ENCODE measurements at places on chromosomes 11 and 22. TPM values are rescaled to one million over a fixed set of nuclear protein-coding genes. Genes with fewer than 3 reads are reported as not detected.

DNA sequence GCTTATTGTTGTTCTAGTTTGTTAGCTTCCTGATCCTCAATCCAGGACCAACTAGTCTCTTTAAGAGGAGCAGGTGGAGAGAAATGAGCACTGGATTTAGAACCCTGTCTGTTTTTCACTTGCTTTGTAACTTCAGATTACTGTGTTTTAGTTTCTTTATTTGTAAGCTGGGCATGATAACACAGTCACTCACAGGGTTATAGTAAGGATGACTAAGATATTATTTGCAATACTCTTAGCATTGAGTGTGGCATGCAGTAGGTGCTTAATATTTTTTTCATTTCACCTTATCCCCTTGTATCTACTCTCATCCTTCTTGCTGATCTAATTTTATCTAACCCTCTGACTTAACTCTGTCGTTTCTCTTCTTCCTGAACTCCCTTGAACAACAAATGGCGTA lies 33.8 kb downstream of the DNHD1 start:
- H3K4me1 ChIP-seq = no peaks in the 10 kb centered on the region
- H3K27ac ChIP-seq = no peak overlapping the region
- no peak overlapping the region for H3K4me3 ChIP-seq
- H3K36me3 ChIP-seq = peaks cover 4% of the 10 kb centered on the region

- H3K4me1 ChIP-seq = peaks cover 6% of the 10 kb centered on the region
- DNase-seq = no peak
- H3K36me3 ChIP-seq = no peaks in the 10 kb centered on the region
- no peak overlapping the region for H3K27ac ChIP-seq
These were observed 54.1 kb upstream of the WNT7B start for GRCh38 chr22:46031066-46031465.

DNA sequence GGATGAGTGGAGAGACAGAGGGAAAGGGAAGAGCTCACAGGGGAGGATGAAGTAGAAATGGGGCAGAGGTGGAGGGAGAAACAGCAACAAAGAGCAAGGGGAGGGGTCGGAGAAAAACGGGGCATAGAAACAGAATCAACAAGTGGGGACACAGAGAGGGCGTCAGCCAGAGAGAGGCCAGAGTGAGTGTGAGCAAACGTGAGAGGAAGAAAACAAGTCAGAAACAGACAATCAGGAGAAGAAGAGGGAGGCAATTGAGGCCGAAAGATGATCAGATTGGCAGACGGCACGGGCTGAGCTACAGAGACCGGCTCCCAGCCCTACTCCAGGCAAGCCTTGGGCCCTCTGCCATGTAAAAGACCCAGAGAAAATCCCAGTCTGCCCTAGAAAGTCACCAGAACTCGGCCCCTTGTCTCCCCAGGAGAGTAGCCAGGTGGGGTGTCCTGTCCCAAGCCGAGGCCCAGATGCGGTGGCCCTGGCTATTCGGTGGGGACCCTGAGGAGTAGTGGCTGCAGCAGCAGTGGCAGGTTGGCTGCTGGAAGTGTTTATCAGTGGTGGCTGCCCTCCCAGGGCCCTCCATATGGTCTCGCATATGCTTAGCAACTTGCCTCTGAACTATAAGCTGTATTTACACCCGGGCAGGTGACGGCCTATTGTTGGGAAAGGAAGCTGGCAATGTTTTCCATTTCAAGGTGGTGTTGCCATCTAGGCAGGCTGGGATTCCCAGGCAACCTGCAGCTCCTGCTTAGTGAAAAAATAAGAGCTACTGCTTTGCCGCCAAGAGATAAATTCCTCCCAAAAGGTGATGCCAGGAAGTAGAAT lies 14.8 kb upstream of the TSPAN18 start:
- H3K27ac ChIP-seq = no peak overlapping the region
- H3K27me3 ChIP-seq = no peaks in the 10 kb centered on the region
- no peak for DNase-seq
- peaks cover 16% of the 10 kb centered on the region for H3K4me1 ChIP-seq
- no peak overlapping the region for H3K4me3 ChIP-seq

DNA sequence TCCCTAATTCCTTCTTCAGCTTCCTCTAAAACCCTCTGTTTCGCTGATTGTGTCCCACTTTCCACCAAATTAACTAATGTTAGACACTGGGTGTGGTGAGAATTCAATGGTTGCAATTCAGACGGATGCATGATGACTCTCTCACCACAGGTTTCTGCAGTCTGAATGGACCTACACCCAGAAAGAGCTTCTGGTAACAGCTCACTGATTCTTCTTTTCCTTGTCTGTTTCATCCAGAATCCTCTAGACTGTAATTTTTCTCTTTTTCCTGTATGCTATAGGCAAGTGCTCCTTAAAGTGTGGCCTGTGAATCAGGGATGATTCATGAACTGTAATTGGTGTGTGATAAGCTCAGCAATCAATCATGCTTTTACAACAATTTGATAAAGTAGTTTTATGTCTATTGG lies 18.1 kb downstream of the MMP10 start:
- H3K4me3 ChIP-seq = no peak overlapping the region
- no peak overlapping the region for H3K27ac ChIP-seq
- peaks cover 22% of the 10 kb centered on the region for H3K4me1 ChIP-seq
- H3K27me3 ChIP-seq = no peaks in the 10 kb centered on the region
- no peak for DNase-seq

The HORMAD2 gene
- total RNA-seq = not detected

The PAX6 gene
- total RNA-seq = not detected

Data from MCF 10A (cell line).